ENCODE measurements at places on chromosomes 6 and 20.
A peak's percentile ranks its signal among the peaks of the same experiment; 100 is the strongest.

DNA sequence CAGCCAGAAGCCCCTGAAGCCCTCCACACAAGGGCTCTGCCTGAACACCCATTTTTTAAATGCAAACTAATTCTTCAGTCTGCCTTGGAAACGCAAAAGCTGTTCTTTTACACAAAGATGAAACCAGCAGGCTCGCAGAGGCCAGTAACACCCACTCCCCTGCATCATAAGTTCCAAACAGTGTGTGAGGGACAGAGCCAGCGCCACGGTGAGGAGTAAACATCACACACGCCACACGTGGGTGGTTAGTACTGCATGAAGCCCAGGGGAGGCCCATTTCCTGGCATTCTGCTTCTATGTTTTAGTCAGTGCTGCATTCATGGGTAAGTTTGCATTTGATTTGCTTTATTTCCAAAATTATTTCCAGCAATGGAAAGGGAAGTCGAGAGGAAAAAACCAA is 217.7 kb upstream of the RIN2 start:
- no peak for DNase-seq

- DNase-seq = no peak
Observed at GRCh38 chr6:1644516-1645060, 34.9 kb downstream of the FOXC1 start.

GRCh38 chr6:42195415-42195814 is 659 bp upstream of the GUCA1B start:
- no peak for DNase-seq

DNA sequence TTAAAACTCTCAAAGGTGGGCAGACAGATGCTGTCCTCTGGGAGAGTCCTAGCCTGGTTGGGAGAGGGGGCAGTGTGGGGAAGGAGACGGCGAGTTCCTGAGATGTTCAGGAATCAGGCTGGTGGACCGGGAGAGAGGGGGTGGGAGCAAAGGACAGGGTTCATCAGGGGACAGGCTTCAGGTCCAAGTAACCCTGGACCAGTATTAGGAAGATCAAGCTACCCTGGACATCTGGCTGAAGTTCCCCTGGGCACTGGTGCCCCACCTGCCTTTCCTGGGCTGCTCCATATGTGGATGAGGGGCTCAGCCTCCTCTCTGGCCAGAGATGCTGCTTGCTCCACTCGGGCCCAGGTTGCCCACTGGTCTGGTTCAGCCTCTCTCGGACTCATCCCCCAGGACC is 1.1 kb upstream of the IP6K3 start:
- no peak for DNase-seq

DNA sequence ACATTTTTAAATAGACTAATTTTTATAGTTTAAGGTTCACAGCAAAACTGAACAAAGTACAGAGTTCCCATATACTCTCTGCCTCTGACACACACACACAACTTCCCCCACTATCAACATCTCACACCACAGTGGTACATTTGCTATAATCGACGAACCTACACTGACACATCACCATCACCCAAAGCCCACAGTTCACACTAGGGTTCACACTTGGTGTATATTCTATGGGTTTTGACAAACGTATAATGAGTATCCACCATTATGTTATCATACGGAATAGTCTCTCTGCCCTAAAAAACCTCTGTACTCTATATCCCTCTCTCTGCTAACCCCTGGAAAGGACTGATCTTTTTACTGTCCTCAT is 15.6 kb downstream of the TMEM30A start:
- no peak for DNase-seq

DNA sequence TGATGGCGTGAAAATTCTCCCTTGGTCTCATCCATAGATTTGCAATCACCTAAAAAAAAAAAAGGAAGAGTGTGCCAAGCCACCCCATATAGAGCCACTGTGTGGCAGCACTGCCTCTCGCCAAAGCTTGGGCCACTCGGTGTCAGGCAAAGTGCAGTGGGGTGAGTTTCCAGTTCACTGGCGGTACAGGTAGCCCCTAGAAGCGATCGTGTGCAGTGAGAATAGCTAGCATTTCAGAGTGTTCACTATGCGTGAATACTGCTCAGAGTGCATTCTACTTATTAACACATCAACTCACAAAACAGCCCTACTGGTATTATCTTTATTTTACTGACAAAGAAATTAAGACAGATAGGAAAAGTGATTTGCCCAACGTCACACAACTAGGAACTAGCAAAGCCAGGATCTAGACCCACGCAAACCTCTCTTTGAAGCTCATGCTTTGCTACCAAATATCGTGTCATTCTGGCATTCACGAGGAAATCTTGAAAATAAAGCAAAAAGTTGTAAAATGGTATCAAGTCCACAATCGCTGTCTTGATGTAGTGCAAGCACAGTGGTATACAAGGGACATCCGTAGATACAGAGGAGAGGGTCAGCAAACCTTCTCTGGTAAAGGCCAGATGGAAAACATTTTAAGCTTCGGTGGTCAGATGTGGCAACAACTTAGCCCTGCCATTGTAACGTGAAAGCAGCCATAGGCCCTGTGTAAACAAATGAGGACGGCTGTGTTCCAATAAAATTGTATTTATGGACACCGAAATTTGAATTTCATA is 10.4 kb upstream of the GCNT2 start:
- peak; percentile 40 for DNase-seq

DNA sequence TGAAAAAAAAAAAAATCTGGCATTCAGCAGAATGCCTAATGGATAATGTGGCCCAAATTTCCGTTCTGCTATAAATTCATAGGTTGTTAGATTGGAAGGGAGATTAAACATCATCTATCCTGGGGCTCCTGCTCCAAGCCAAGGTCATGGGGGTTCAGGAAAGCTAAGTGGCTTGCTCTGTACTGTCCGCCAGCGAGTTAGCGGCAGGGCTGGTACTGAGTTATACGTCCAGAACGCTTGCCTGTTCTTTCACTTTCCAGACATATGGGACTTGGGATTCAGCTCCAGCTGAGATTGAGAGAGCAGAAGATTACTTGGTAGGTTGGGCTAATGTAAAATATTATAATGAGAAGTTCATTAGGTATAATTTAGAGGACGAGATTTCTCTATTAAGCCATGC is 858 bp downstream of the RWDD1 start:
- no peak for DNase-seq

DNA sequence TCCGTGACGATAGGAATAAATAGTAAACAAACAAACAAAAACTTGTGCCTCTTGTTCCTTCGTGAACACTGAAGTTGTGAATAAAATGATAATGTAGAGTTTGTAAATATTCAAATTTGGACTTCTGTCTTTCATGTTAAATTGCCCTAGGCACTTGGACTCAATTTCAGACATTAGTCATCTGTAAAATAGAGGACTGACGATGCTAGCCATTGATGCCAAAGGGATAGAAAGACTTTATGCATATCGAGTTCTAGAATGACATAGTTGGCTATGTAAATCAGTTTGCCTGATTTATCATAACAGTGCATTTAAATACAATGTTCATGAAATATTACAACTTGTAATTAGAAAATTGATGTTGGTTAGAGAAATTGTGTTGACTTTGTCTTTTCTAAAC is 45.9 kb upstream of the FLRT3 start:
- DNase-seq = no peak
